Activated gamma-delta T cell (primary cell): ENCODE measurements at places on chromosomes 3 and 15.

GRCh38 chr3:126342211-126342610, 15.0 kb downstream of the KLF15 start:
- no peak for DNase-seq

GRCh38 chr3:30691944-30692343, 85.5 kb downstream of the TGFBR2 start:
- no peak for DNase-seq

- no peak for DNase-seq
Observed at GRCh38 chr3:118863731-118864322, 170.8 kb downstream of the IGSF11 start.

DNA sequence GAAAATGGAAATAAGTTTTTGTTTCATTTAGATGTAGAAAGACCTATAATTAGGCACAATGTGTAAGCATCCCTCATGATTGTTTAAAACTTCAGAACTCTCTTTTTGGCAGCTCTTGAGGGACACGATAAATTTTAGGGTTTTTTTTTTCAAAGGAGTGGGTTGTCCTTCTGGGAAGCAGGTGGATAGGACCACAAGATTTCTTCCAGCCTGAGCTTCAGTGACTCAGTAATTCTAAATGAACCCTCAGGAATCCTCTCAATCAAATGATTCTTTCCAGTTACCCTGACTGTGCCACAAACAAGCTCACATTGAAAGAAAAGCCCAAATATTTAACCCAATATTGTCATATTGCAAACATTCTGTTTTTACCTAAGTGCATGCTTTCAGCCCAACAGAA, 45.1 kb downstream of the COL8A1 start:
- no peak for DNase-seq

DNA sequence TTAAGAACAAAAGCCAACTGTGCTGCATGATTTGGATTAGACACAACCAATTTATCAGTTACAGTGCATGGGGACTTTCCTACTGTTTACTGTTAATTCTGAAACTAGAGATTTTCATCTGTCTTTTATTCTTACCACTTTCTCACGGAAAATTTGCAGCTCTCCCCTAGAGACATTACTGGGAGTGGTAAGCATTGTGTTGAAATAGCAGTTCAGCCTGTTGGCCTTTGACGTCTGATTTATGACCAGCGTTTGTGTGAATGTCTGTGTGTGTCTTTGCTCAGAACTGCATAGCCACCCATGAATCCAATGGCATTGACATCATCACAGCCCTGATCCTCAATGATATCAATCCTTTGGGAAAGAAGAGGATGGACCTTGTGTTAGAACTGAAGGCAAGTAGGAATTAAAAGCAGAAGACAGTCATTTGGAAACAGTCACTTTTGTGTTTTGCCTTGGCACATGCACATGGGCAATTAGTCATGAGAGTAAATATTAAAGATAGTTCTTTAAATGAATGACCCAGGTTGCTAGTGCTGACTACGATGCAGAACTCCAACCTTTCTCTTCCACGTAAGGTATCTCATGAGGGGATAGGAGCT, 202.2 kb upstream of the BHLHE40 start:
- no peak for DNase-seq

- no peak for DNase-seq
Observed at GRCh38 chr3:112047264-112047663, 12.7 kb downstream of the TMPRSS7 start.

DNA sequence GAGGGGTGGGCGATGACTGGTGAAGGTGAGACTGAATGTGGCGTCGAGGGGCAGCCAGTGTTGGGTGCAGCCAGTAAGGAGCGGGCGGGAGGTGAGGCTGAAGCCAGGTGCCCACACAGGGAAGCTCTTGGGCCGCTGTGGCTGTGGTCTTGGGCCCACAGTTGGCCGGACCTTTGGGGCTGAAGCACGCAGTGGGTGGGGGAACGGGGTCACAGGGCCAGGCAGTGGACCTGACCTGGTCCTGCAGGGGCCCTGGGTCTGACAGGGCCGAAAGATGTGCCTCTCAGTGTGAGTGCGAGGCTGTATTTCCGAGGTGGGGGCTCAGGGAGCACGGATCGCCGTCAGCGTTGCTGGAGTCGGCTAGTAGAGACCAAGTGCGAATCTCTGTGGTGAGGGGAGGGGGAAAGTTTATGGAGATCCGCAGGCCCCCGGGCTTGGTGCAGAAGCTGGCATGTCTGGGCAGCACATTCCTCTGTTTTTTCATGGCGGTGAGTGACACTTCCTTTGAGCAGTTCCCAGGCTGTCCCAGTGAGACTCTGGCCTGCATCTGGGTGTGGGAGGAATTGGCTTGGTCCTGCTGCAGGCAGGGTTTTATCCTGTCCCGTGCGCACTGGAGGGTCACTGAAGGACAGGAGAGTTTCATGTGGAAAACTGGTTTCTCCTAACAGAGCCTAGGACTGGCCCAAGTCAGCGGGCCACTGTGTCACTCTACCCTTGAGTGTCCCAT, 100.8 kb downstream of the TMEM266 start:
- no peak for DNase-seq

DNA sequence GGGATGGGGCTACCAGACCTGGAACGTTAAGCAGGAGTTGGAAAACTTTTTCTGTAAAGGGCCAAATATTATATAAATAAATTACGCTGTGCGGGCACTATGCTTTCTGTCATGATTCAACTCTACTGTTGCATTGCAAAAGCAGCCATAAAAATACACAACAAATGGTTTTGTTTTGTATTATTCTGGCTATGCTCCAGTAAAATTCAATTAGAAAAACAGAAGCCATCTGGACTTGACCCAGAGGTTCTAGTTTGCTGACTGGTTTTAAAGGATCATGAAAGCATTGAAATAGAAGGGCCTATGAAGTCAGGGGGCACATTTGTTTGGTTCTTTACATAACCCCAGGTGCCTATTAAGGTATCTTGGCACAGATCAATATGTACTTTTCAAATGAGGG, 647.4 kb upstream of the LMCD1 start:
- no peak for DNase-seq

DNA sequence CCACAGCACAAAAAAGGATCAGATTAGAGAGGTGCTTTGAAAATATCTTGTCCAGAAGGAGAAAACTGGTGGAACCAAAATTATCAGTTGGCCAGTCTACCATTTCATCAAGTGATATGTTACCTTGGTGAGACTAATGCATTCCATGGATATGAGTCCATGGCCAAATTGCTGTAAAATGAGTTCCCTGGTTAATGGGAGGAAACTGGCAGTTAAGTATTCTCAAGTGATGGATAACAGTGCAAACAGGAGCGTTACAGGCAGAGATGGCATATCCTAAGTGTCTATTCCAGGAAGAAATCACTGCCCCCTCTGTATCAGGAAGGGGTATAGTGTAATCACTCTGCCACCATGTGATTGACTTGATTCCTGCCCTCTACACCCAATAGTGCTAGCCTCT, 34.0 kb downstream of the MYRIP start:
- no peak for DNase-seq

GRCh38 chr15:50487287-50487686, 59.2 kb downstream of the USP50 start:
- no peak for DNase-seq

DNA sequence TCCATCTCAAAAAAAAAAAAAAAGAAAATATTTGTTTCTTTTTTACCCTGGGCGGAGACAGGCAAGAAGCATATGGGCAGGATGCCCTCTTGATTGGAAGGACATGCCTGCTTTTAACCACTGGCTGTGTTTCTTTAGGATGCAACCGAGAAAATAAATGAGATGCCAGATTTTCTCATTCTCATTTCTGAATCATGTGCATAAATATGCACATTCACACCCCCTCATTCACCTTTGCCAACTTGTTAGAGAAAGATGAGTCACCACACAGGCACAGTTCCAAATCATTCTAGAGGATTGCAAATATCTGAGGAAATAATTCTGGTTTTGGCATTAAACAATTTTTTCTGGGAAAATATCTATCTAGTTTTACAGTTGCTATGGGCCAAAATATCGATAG, 3.3 kb downstream of the LIPH start:
- no peak for DNase-seq

GRCh38 chr3:182108371-182108770, 396.6 kb downstream of the SOX2 start:
- no peak for DNase-seq

DNA sequence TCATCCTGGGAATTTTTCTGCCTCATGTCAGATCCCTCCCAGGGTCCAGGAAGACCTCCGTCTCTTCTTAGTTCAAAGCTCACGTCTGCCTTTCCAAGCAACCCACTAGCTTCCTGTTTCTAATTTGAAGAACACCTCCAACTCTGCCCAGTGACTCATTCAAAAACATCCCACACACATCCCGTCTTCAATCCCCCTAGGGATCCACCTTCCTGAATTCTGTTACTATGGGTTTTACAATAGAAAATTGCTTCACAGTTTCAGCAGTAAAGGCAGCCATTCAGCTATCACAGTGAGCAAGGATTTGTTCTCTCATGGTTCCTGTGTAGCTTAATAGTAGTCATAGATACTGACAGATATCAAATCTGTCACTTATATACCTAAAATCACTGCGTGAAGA, 308.3 kb upstream of the CCDC54 start:
- DNase-seq: no peak

DNA sequence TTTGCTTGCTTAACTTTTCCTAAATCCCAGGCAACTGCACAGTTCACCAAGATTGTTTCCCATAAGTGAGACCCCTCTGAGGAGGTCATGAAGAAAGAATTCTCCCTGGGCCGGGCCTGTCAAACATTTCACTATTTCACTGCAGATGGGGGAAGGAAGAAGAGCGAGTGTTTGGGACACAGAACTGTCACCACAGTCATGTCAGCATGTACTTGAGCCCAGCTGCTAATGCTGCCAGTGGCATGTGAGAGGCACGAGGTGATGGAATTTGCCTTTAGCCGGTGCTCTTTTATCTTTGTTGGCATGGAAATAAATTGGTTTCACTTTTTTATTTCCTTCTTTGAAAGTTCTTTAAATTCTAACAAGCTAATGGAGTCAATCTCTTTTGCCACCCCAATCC, 277.9 kb upstream of the GADL1 start:
- DNase-seq: no peak

GRCh38 chr3:31142139-31142538, 247.7 kb upstream of the GADL1 start:
- DNase-seq: no peak

- DNase-seq: no peak
Observed at GRCh38 chr3:177899275-177900067, 636.8 kb upstream of the KCNMB2 start.
